H1 (cell line): ENCODE measurements at places on chromosomes 5 and 9. TPM values are rescaled to one million over a fixed set of nuclear protein-coding genes. Genes with fewer than 3 reads are reported as not detected.

GRCh38 chr5:2496891-2497290 is 254.6 kb downstream of the IRX2 start:
- H3K36me3 ChIP-seq: no peaks in the 10 kb centered on the region
- H3K4me1 ChIP-seq: no peaks in the 10 kb centered on the region
- DNase-seq: no peak
- H3K27me3 ChIP-seq: no peaks in the 10 kb centered on the region
- H3K27ac ChIP-seq: no peak overlapping the region

GRCh38 chr5:123098767-123099513 is 9.9 kb downstream of the PRDM6 start:
- peak overlapping the region; percentile 39 for H3K4me3 ChIP-seq
- peaks cover 6% of the 10 kb centered on the region; the same call in 1 of the 2 replicates for H3K36me3 ChIP-seq
- H3K4me1 ChIP-seq: peaks cover 15% of the 10 kb centered on the region
- no peak for DNase-seq
- H3K27ac ChIP-seq: no peak overlapping the region
- H3K27me3 ChIP-seq: peaks cover 73% of the 10 kb centered on the region

- no peaks in the 10 kb centered on the region for H3K36me3 ChIP-seq
- no peak overlapping the region for H3K4me3 ChIP-seq
- H3K4me1 ChIP-seq: peaks cover 9% of the 10 kb centered on the region
- no peak overlapping the region for H3K27ac ChIP-seq
- DNase-seq: no peak
Observed at GRCh38 chr5:163916376-163916775, 411.0 kb downstream of the MAT2B start.

- H3K36me3 ChIP-seq: no peaks in the 10 kb centered on the region
- no peaks in the 10 kb centered on the region for H3K4me1 ChIP-seq
Observed at GRCh38 chr5:159444441-159445082, 114.3 kb upstream of the IL12B start.

The FAM174A gene
- 5.3 and 7.6 TPM in 2 replicates for polyA plus RNA-seq

The N4BP3 gene
- 13.1 and 23.4 TPM in 2 replicates for polyA plus RNA-seq

The SLC36A3 gene
- not detected in 2 replicates for polyA plus RNA-seq

The HACD4 gene
- 0.46 and 0.65 TPM in 2 replicates for polyA plus RNA-seq

The NIPAL4 gene
- 0.06 and 0.09 TPM in 2 replicates for polyA plus RNA-seq

The IFNA2 gene
- not detected in 2 replicates for polyA plus RNA-seq

The ANGPTL2 gene
- polyA plus RNA-seq: 5.9 and 9.0 TPM in 2 replicates

The CCNI2 gene
- 1.3 and 2.3 TPM in 2 replicates for polyA plus RNA-seq

The SELENOP gene
- 4.9 and 5.5 TPM in 2 replicates for polyA plus RNA-seq
